ENCODE measurements at places on chromosomes 13 and 19.
A peak's percentile ranks its signal among the peaks of the same experiment; 100 is the strongest.

DNA sequence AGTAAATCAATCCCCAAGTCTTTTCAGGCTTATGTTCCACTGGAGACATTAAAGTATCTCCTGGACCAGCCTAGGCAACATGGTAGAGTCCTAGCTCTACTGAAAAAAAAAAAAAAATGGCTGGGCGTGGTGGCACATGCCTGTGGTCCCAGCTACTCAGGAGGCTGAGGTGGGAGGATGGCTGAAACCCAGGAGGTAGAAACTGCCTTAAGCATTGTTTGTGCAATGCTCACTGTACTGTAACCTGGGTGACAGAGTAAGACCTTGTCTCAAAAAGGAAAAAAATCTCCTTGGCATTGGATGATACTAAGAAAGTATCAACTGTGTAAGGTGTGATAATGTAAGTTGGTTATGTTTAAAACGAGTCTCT is 8.8 kb downstream of the KLK8 start:
- no peak for DNase-seq

GRCh38 chr13:82597747-82598146 is 1284.5 kb downstream of the SLITRK1 start:
- DNase-seq: no peak

DNA sequence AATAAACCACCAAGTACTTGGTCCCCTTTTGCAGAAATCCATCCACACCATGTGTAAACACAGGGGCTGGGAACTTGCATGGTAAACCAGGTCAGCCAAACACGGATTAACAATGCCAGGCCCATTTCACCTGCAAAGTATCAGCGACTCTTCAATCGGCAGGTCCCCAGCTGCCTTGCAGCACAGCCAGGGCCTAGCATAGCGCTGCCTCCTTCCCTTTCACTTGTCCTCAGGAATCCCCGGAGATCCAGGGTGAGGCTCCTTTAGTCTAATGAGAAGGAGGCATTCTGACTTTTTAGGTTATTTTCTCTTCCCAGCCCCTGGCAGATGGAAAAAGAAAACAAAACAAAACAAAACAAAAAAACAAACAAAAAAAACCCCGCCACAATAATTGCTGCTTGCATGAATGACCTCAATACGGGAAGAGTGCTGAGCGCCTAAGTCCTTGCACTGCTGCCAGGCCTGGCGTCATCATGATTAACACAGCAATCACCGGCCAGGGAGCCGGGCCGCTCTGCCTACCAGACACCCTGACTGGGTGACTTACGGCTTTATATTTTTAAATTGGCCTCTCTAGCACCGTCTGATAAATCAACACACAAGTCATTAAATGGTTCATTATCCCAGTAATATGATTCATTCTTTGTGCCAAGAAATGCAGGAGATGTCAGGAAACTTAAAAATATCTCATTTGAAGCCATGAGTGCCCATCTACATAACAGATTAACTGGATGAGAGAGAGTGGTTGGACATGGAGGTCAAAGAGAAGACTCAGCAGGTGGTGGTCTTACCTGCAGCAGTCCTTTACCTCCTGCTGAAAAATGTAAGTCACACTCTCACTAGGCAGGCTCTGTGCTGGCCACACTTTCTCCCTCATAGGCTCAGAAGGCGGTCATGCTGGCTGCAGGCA is 692.7 kb downstream of the UQCRFS1 start:
- DNase-seq: no peak

GRCh38 chr13:51297556-51297955 is 41.9 kb upstream of the SERPINE3 start:
- DNase-seq: no peak

- DNase-seq: no peak
These were observed 37.2 kb downstream of the ZC3H13 start for GRCh38 chr13:46015366-46015765.

GRCh38 chr13:27329210-27329609 is 58.6 kb downstream of the RASL11A start:
- no peak for DNase-seq

DNA sequence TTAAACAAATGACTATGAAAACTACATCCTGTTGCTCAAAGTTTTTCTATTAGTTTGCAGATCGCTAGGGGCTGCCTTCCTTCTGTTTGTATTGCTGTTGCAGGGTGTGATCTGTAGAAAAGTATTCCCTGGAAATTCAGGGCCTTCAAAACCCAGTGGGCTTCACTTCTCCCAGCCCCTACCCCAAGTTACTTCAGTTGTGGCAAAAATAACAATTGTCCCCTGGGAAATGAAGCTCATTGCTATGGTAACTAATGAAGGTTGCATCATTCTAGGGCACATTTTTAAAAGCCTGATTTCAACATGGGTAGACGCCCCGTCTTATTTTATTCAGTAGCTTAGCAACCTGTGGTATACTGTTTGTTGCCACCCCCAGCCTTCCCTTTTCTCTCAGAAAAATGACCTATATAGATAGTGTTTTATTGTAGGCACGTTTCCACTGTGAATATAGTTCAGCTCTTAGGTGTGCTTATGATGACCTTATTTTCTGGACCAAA is 60.9 kb downstream of the WDFY2 start:
- DNase-seq: peak; percentile 50

DNA sequence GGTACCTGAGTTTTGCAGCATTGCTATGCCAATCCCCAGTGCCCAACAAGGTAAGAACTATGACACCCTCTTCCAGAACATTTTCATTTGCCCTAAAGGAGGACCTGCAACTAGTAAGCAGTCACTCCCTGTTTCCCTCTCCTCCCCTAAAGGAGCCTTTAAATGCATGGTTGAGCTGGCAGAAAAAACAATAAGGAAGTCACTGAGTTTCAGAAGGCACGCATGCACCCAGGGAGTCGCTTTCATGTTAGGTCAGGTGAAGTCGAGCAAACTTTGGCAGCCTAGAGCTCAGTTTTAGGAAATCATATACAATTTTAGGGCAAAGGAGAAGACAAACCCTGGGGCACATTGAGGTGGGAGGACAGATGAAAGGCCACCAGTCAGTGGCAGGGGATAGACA is 11.8 kb downstream of the NLRP11 start:
- DNase-seq: no peak

- DNase-seq: no peak
These were observed 275.0 kb upstream of the MIR17HG start for GRCh38 chr13:91072486-91072885.

- no peak for DNase-seq
These were observed 62.4 kb downstream of the MPHOSPH8 start for GRCh38 chr13:19695829-19696228.

- DNase-seq: no peak
These were observed 15.5 kb downstream of the ATP8B3 start for GRCh38 chr19:1796395-1797142.

- no peak for DNase-seq
These were observed 6.0 kb upstream of the CCDC97 start for GRCh38 chr19:41303954-41304353.
